ENCODE measurements at places on chromosomes 1 and 21.

DNA sequence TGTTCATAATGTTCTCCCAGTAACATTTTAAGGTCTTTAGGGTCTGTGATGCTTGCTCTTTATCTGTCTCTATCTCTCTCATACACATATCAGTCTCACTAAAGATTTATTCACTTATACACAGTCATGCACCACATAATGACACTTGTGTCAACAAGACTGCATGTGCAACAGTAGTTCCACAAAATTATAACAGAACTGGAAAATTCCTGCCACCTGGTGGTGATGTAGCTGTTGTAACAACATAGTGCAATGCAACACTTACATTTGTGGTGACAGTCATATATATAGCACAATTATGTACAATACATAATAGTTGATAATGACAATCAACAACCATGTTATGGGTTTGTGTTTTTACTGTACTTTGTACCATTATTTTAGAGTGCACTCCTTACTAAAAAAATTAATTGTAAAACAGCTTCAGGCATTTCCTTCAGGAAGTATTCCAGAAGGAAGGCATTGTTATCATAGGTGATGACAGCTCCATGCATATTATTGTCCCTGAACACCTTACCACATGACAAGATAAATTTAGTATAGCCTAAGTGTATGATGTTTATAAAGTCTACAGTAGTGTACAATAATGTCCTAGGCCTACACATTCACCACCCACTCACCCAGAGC, 8.1 kb downstream of the TDRD5 start:
- peak; percentile 71 for DNase-seq

- DNase-seq: no peak
Measured at GRCh38 chr1:47568763-47569162, 130.9 kb downstream of the FOXD2 start.

DNA sequence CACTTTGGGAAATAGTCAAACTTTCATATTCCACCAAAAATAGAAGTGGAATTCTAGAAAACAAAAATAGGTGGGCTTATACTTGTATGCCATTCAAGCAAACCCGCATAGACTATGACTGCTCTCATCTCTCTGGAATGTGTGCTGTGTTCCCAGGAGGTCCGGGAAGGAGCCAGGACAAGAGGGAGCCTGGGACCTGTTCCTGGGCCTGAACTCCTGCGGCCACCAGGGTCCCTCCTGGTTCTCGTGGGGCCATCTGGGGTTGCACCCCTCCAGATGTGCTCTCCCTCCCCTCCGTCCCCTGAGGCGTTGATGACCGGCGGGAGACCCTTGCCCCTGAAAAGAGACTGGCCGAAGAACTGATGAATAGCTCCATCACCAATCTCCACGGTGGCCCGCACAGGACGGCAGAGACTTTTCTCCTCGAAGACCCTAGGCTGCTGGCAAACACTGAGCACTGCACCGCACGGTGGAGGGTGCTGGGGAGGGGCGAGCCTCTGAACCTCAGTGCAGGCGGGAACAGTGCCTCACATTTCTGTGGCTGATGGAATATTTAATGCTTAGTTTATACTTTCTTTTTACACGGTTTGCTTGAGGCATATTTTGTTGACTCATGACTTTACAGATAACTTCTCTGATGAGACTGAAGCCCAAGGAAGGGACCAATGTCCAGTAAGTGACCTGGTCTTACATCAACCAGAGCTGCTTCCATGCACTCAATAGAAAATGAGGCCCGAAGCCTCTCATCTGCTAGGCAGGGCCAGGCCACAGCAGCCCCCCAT, 9.6 kb upstream of the ADARB1 start:
- DNase-seq: no peak

- DNase-seq: peak; percentile 41
Measured at GRCh38 chr1:77313491-77313890, 31.7 kb downstream of the AK5 start.

DNA sequence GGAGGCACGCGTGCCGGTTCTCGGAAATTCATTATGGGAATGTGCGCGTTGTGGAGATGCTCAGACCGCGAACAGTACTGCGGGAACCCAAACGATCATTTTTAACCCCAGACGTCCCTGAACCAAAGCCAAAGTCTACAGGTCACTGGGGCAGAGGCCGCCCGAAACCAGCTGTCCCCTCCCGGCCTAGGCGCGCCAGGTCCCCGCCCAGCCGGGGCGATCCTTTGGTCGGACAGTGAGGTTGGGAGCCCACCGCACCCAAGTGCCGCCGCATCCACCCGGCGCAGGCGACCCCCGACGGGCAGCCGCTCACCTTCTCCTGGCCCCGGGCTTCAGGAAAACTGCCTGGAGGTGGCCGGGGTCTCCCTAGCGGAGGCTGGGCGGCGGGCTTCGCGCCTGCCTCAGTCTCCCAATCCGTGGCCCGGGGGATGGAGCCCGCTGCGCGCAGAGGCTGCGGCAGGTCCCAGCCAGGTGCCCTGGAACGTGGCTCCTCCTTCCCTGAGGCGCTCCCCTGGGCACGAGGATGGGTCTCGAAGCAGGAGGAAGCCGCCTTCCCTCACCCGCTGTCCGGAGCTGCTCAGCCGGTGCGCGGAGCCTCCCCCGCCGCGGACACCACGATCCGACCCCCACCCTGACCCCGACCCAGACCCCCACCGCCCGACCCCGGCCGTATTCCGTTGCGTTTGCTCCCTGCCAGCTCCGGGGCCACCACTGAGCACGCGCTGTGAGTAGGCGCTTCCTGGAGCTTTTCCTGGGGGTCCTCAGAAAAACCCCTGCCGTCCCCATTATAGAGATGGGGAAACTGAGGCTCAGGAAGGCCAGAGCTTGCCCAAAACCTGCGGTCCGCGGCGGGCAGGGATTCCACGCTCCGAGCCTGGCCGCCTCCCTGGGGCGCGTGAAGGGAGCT, 8.1 kb upstream of the SLX9 start:
- peak; percentile 49 for DNase-seq

GRCh38 chr21:23930565-23930964, 1676.7 kb downstream of the MRPL39 start:
- DNase-seq: no peak

DNA sequence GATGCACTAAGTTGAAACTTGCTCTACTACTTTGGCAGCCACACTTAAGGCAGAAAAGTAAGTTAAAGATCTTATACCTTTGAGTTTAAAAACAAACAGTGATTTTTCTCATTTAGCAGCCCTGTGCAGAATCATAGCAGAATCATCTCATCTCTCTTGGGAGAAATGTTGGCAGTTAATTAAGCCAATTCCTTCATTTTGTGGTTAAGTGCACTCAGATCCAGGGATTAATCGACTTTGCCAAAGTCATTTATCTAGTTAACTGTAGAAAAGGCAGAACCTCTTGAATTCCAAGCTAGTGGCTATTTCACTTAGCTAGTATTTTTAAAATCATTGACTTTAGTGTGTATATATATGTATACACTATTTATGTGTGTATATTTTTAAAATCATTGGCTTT, 125.0 kb downstream of the GPR52 start:
- DNase-seq: no peak

GRCh38 chr1:69967245-69967766, 238.1 kb downstream of the LRRC40 start:
- no peak for DNase-seq

- no peak for DNase-seq
Measured at GRCh38 chr1:200525090-200525987, 95.2 kb downstream of the KIF14 start.

DNA sequence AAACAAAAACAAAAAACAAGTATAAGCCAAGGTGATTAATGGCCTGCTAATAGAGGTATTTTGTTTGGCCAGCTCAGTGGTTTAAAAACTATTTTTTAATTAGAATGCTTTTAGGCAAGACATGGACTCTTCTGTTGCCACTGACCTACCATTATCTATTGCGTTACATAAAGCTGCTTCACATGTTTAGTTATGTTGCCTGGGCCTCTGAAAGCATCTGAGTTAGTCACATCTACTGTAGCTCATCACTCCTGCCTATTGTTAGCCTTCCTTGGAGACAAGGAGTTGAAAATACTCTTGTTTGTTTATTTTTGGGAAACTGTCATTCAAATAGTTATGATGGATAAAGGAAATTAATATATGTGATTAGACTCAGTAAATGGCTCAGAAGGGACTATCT, 14.3 kb downstream of the DNAJB4 start:
- no peak for DNase-seq

GRCh38 chr1:36136535-36136934, 11.5 kb upstream of the COL8A2 start:
- peak; percentile 84 for DNase-seq

DNA sequence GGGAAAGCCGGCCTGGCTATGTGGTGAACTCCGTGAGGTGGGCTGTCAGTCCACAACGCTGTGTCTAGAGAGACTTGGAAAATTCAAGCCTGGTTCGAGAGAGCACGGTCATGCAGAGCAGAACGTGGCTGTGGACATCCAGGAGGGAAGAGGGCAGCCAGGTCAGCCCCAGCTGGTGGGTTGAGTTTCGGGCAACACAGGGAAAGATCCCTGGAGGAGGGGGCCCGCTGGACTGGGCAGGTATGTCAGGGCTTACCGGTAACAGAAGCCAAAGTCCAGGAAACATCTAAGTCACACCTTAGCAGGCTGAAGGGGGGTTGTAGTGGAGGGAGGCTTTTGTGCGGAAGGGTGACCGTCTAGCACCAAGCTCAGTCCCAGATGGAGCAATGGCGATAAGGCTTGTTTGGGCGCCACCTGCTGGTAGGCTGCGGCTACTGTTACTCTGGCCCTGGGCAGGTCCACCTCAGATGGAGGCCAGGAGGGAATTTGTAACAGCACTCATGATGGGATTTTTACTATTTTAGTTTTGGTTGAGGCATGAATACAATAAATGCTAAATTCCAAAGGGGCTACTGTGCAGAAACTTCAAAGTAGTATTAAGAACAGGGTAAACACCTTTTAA, 143.3 kb upstream of the ZNF644 start:
- peak; percentile 75 for DNase-seq

DNA sequence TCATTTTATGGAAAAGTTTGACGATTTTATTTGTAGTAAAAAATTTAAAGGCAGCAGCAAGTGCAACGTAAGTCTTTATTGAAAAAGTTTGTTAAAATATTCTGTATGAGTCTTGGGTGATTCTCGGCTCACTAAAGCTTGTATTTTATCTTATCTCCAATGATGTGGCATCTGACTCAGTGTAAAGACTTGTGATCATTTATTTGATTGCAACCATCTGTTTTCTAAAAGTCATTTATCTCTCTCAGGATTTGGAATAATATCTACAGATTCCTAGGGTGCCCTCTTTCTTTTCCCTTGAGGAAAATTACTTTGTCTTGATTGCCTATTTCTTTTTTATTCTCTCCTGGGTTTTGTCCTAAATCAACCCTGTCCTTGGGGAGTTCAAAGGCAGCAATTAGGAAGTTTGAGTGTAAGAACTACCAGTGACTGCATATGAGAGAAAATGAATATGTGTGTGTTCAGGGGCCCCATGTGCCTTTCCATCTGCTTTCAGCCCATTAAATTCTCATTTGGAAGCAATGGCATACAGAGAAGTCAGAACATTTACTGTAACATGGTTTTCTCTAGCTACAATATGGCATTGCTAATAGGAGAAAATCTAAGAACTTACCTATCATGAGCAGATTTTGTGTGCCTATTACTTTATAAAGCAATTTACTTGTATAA, 575.0 kb upstream of the CHRM3 start:
- no peak for DNase-seq

DNA sequence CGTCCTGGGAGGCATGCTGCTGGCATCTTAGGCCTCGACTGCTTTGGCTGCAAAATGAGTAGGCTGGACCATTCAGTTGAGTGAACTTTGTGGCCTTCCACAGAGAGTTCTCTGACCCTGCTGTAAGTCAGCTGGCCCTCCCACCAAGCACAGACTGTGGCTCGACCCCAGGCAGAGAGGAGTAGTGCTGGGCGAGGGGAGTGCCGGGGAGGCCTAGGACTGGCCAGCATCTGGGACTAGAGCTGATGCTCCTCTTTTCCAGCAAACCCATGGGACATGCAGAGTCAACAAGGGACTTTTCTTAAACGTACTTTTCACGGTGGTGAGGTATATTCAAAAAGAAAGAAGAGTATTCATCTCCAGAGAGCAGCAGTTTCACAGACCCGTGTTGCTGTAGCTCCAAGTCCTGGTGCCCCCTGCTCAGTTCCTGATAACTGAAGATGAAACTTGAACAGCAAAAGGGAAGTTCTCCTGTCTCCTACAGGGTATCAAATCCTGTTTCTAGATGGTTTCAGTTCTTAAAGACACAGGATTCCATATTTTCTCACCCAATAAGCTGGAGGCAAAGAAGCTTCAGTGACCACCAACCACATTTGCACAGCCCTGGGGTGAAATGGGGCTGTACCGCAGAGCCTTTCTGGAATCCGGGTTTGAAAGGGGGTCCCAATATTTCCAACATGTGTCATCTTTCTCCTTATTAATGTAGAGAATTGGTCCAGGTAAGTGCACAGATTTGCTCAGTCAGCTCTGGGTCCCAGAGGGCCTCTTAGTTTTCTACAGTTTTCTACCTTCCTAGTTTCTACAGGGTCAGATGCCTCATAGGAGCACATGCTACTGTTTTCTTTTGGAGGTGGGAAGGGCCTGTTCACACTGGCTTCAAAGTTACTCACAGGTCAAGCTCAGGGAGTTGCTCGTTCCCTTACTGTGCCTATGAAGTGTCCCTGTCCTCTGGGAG, 20.9 kb downstream of the BATF3 start:
- DNase-seq: no peak

DNA sequence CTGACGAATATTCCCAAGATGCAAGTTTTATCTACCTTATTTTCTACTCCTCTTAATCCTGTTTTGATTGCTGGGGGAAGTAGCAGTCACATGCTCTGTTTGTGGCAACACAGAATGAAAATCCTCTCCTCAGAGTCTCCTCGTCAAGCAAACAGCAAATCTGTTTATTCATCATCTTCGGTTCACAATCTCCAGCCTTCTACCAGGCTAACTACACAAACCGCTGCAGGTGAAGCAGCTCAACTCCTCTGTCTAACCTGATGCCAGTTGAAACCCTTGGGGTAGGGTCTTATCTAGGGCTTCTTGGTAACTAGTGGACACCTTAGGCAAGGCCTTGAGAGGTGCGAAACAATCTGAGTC, 91.0 kb downstream of the SIPA1L2 start:
- no peak for DNase-seq

GRCh38 chr1:175062858-175063257, 4.8 kb upstream of the TNN start:
- no peak for DNase-seq

DNA sequence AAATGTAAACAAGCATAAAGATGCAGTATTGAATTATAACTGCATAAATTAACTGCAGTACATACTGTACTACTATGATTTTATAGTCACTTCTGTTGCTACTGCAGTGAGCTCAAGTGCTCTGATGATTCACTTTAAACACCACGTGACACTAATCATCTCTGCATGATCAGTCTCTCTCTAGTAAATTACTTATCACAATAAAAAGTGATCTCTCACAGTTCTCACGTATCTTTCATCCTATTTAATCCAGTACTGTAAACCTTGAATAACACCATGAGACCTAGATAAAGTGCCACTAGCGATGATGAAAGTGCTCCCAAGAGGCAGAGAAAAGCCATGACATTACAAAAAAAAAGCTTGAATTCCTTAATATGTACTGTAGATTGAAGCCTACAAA, 1242.0 kb downstream of the AMY1C start:
- DNase-seq: peak; percentile 8

- DNase-seq: peak; percentile 49
Measured at GRCh38 chr1:167169642-167170041, 51.0 kb upstream of the POU2F1 start.

- DNase-seq: no peak
Measured at GRCh38 chr1:199292896-199293295, 654.1 kb downstream of the PTPRC start.
